Caudate nucleus (tissue), 63 donors: ENCODE measurements at places on chromosomes 3 and 15.

GRCh38 chr3:143172062-143172794 is 52.7 kb downstream of the CHST2 start:
- no peak for DNase-seq

DNA sequence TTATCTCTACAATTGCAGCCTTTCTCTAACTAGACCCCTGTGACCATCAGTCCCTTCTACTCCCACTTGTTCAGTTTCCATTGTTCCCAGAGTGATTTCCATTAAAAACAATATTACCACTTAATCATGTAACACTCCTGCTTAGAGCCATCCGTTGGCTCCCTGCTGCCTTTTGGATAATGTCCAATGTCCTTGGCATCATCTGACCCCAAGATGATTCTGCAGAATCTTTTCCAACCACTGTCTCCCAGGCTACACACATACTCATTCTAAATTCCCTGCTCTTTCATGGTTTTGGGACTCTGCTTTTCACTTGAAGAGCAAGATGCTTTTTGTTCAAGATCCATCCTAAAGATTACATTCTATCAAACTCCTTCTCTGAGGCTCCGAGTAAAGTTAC is 7.1 kb downstream of the KCNH8 start:
- no peak for DNase-seq

DNA sequence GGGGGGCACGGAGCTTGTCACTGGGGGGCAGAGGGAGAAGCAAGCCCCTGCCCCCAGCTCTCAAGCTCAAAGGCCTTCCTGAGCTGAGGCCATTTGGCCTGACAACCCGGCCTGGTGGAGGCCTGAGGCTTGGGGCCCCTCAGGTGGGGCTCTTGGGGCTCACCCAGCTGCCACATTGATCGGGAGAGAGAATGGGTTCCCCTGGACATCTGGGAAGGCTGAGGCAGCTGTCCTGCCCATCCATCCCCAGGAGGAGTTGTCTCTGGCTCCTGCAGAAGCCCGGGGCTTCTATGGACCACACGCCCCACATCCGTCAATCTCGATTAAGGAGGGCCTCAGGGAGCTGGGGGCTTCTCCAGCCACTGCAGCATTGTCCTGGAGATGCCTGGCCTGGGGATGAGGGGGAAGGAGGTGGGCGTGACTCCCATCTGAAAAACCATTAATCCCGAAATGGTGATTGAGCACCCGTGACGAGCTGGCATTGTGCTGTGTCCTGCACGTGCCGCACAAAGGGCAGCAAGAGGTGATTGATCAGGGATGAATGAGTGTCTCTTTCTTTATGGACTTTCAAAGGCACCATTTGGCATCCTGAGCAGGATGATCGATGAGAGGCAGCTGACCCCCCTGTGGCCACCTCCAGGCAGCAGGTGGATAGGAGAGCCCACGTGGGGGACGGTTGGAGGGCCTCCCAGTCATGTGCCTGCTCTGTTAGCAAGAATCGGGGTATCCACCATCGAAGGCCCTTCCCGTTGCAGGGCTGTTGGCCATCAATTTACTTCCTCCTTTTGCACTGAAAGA is 17.2 kb upstream of the CRABP1 start:
- no peak for DNase-seq

GRCh38 chr3:72169561-72170472 is 384.9 kb upstream of the PROK2 start:
- no peak for DNase-seq

- DNase-seq = no peak
Measured at GRCh38 chr3:9653565-9654248, 4.4 kb downstream of the MTMR14 start.

DNA sequence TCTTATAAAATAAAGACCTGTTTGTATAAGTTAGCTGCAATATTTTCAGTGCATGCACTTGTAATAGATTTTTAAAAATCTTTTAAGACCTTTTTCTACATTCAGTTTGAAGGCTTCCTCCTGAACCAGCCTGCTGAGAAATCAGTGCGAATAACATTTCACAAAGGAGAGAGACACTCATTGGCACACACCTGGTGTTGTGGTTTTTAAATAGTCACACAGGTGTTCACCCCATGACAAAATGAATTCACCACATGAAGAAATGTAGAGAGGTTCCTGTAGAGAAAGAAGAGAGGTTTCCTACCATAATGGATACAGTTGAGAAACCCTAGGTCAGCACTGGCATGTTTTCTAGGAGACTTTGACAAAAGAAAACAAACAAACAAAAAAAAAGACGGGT is 237.3 kb downstream of the CNTN6 start:
- DNase-seq = no peak

DNA sequence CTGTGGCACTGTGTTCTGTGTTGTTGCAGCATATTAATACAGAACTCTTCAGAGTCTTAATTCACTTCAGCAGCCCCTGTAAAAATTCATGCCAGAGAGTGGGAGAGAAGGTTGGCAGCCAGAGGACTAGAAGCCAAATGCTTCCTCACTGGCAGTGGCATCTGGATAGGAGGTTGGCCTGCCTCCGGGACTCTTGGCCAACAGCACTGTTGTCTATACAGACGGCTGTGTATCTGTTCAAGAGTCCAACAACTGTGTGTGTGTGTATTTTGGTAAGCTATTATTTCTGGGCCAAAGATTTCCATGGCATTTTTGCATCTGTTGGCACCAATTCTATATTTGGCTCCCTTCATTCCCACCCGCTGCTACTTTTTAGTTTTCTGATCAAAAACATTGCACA is 156.0 kb upstream of the SOX2 start:
- no peak for DNase-seq

DNA sequence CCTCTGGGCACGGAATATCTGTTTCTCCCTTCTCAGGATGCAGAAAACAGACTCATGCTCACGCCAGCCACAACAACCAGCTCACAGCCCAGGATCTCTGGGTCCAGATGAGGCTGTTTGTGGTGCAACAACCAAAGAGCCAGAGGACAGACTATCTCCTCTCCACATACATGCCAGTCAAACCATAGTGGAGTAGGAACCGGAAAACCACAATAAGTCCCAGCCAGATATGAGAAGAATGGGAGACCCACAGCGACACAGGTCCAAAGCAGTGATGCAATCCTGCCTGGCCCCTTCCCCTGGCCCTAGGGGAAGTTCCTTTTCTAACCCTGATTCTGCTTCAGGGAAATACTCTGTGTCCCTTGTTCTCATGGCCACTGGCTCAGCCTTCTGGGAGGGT is 27.6 kb downstream of the MEX3B start:
- no peak for DNase-seq

GRCh38 chr15:37112971-37113670 is 12.8 kb upstream of the MEIS2 start:
- no peak for DNase-seq

GRCh38 chr3:45211466-45212094 is 14.5 kb downstream of the TMEM158 start:
- DNase-seq = no peak

GRCh38 chr3:10949197-10949596 is 43.4 kb upstream of the SLC6A1 start:
- DNase-seq = peak; percentile 65

DNA sequence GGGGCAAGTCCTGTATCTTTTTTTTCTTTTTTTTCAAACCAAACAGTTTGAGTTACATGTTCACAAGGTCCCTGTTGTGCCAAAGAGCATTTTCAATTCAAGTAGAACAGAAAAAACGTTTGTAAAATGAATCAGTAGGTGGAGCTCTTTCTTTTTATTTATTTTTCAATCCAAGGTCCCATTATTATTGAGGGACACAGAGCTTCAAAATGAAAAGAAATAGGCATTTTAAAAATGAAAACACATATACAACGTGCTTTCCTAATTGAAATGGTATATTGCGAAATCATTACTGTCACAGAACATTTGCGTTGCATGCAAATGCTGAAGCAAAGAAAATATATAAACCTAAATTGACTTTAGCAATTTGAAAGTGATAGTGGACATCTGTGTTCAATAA is 711.0 kb downstream of the MECOM start:
- no peak for DNase-seq

GRCh38 chr3:153162513-153163392 is 727 bp downstream of the RAP2B start:
- peak; percentile 38 for DNase-seq

DNA sequence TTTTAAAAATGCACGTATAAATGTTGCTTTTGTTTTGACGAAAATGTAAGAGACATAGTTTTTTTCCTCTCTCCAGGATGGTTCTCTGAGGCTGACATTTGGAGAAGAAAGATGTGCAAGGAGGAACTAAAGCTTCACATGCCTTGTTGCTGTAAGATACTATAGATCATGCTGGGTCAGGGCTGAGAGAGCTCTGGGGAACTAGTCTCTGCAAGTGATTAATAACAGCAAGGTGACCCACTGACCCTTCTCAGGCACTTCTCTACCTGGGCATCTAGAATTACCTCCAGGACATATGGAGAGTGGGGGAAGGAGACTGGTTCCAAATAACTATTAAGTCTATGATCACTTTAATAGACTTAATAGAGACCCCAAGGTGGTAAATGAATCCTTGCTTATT is 246.0 kb downstream of the KBTBD8 start:
- DNase-seq = no peak

DNA sequence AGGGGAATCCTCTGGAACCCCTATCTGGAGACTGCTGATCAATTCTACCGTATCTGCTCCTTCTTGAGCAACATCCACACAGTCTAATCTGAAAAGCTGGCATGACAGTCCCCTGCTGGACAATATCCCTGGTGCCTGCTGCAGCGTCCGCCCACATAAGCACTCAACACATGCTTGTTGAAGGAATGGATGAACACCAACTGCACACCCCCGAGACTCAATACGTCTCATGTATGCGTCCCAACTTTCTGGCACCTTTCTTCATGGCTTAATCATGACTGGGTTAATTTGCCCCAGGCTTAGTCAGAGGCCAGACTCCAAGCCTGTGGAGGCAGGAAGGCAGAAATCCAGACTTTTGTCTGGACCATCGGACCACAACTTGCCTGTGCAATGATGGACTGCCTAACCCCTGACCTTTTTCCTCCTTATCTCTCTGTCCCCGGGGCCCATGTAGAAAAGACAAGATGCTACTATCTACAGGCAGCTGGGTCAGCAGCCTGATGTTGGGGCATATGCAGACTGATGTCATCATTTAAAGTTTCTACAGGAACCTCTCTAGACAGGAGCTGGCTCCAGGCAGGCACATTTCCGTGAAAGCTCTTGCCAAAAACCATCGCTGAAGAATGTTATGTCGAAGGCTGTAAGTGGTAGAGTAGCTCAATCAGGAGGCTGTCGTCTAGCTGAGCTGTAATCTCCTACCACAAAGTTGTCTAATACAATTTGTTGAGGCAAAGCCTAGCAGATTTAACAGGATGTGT is 114.1 kb upstream of the TPM1 start:
- DNase-seq = no peak

- DNase-seq = peak; percentile 12
Measured at GRCh38 chr3:138935863-138936740, 10.8 kb downstream of the FOXL2 start.

GRCh38 chr3:72274493-72275330 is 489.8 kb upstream of the PROK2 start:
- DNase-seq = peak; percentile 42

GRCh38 chr15:91787198-91787597 is 66.3 kb upstream of the SLCO3A1 start:
- DNase-seq = no peak

- DNase-seq = no peak
Measured at GRCh38 chr3:169506956-169507355, 156.6 kb downstream of the MECOM start.

GRCh38 chr3:133745108-133745507 is 1.1 kb upstream of the TF start:
- no peak for DNase-seq

GRCh38 chr3:76923485-76923884 is 116.4 kb upstream of the ROBO2 start:
- DNase-seq = no peak

GRCh38 chr3:45414341-45414740 is 26.0 kb downstream of the LARS2 start:
- DNase-seq = no peak

GRCh38 chr3:121529308-121529707 is 16.5 kb downstream of the POLQ start:
- no peak for DNase-seq

DNA sequence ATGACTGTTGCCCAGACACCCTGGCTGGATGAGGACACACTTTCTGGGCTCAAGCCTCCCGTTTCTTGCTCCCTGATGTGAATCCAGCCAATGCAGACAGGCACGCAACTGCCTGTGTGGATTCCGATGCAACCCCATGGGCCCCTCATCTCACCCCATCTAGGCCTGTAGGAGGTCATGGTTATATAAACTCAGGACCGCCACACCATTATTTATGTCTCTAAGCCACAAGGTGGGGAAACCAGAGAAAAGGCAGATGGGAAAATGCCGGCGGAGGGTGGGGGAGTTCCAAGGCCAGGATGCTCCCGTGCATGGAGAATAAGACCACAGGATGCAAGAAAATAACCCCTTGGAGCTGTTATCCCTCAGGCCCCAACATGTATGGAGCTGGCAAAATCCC is 2.0 kb downstream of the MESP1 start:
- no peak for DNase-seq

DNA sequence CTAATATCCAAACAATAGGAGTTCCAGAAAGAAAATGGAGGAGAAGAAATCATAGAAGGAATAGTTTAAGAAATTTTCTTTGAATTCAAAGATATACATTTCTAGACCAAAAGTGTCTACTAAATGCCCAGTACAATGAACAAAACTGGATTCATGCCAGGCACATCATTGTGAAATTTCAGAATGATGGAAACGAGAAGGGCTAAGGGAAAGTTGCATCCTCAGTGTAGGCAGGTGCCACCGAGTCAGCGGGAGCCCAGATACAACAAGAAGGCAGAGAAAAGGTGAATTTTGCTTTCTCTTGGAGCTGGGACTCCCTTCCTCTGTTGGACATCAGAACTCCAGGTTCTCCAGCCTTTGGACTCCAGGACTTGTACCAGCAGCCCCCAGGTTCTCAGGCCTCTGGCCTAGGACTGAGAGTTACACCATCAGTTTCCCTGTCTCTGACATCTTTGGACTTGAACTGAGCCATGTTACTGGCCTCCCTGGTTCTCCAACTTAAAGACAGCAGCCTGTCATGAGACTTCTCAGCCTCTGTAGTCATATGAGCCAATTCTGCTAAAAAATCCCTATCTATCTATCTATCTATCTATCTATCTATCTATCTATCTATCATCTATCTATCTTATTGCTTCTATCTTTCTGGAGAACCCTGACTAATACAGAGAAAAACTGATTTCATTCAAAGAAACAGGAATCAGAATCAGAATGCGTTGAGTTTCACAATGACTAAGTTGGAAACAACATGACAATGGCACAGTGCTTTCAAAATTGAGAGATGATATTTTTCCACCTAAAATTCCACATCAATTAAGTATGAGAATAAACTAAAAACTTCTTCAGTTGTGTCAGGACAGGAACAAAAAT is 207.7 kb downstream of the FAM43A start:
- no peak for DNase-seq

DNA sequence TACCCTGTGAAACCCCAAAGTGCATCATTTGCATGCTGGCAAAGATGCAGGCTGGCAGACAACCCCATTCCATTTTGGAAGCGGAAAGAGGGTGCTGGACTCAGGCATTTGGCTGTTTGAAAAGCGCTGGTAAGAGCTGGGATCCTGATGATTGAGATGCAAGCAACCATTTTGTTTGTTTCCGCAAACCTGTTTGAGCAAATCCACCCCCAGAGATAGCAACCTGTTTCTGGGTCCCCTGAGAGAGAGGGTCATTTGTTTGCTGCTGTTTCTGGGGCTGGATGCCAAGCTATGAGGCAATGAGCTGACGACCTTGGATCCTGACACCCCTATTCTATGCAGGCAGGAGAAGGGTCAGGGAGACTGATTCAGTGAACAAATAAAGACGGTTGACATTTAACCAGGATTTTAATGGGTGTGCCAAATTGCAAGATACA is 9.8 kb downstream of the SLC6A1 start:
- no peak for DNase-seq

GRCh38 chr3:69255928-69256327 is 130.0 kb downstream of the FRMD4B start:
- DNase-seq = no peak
